ENCODE measurements at places on chromosomes 4 and X.

DNA sequence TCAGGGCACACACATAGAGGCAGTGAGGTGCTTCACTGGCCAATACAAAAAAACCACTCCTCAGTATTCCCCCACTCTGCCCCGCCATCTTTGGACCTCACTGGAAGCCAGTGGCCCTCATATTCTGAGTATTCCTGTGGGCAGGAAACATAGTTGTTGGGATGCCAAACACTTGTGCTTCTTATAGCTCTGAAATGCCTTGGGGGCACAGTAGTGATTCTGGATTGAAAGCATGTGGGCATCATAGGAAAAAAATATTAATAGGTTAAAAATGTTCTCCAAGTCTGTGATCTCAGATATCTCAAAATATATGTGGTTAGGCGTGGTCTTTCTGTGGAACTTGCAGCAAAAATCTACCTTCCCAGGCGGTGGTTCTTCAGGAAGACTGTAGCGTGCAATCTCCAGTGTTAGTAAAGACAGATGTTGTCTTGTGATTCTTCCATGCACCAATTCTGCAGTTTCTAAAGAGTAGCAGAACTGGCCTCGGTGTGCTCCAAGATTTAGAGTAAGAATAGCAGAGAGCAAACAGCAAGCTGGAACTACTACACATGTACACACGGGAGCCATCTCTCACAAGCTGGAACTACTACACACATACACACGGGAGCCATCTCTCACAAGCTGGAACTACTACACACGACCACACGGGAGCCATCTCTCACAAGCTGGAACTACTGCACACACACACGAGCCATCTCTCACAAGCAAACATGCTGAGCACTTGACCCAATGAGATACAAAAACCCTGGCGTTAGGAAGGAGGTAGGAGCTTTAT lies 8.0 kb upstream of the TENM3 start:
- no peak for DNase-seq

DNA sequence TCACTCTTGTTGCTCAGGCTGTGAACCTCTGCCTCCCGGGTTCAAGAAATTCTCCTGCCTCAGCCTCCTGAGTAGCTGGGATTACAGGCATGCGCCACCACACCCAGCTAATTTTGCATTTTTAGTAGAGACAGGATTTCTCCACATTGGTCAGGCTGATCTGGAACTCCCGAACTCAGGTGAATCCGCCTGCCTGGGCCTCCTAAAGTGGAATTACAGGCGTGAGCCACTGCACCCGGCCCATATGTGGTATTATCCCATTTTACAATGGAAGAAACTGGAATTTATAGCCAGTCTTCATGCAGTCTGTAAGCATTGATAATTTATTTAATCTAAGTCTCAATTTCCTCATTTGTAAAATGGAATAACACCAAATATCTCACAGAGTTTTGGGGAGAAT lies 161.8 kb downstream of the GABRB1 start:
- no peak for DNase-seq

DNA sequence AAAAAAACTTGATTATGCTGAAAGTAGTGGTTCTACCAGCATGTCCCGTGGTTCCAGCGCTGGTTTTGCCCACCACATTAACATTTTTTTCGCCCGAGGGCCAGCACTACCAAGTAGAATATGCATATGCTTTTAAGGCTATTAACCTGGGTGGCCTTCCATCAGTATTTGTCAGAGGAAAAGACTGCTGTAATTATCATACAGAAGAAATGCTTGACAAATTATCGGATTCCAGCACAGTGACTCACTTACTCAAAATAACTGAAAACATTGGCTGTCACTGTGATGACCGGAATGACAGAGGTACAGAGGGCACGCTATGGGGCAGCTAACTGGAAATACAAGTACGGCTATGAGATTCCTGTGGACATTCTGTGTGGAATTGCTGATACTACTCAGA lies 34.6 kb downstream of the PRPS2 start:
- DNase-seq: no peak

DNA sequence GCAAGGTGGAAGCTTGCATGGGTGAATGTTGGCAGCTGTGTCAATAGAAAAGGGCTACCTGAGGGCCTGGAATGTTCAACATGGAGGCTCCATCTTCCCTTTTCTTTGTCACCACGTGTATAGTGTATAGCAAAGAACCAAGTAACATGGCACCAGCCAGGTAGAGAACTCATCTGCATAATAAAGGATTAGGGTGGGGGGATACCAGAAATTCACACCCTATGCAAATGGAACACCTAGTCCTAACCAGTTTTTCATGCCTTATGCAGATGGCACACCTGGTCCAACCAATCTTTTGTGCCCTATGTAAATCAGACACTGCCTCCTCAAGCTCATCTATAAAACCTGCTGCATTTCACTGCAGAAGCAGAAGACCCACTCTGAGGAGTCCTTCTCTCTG lies 169.6 kb upstream of the GLRA2 start:
- DNase-seq: no peak

DNA sequence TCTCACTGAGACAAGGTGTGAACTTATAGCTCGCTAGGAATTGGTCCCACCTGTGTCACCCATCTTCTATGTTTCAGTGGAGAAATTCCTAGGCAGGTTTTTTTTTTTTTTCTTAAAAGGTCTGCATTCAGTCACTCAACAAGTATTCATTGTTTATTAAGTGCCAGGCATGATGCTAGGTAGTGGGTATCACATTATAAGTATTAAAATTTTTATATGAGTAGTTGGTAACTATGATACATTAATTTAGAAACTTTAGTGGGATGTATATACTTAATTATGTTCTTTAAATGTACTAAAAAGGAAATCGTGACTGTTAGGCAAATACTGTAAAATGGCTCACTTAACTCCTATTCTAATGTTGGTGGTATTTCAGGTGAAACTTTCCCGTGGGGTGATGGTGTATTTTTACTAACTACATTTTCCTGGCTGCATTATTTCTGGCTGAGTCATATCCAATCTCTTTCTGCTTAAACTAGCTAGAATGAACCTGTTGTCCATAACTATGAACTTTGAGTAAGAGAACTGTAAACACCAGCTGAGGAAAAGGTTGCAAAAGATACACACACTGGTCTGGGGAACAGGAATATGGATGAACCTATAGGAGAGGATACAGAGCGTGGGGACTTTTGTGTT lies 49.3 kb upstream of the MED14 start:
- no peak for DNase-seq

DNA sequence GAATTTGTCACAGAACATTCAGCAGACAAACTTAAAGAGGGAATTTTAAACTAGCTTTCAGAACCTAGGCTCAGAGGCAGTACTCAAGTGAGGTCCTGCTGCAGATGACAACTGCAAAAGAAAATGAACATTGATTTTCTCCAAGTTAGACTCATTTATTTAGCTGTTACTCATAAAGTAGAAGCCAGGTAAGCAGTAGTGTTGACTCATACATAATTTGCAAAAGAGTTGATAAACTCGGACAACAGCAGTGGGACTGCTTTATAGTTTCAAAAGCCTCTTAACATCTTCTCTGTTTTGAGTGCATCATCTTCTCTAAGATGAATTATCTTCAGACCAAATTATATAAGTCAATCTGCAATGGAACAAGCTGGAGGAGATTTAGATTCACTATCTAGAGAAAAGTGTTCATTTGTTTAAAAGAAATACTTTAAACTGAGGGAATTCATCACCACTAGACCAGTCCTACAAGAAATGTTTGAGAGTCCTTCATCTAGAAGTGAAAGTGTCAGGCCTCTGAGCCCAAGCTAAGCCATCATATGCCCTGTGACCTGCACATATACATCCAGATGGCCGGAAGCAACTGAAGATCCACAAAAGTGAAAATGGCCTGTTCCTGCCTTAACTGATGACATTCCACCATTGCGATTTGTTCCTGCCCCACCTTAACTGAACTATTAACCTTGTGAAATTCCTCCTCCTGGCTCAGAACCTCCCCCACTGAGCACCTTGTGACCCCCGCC lies 49.5 kb downstream of the COQ2 start:
- no peak for DNase-seq

DNA sequence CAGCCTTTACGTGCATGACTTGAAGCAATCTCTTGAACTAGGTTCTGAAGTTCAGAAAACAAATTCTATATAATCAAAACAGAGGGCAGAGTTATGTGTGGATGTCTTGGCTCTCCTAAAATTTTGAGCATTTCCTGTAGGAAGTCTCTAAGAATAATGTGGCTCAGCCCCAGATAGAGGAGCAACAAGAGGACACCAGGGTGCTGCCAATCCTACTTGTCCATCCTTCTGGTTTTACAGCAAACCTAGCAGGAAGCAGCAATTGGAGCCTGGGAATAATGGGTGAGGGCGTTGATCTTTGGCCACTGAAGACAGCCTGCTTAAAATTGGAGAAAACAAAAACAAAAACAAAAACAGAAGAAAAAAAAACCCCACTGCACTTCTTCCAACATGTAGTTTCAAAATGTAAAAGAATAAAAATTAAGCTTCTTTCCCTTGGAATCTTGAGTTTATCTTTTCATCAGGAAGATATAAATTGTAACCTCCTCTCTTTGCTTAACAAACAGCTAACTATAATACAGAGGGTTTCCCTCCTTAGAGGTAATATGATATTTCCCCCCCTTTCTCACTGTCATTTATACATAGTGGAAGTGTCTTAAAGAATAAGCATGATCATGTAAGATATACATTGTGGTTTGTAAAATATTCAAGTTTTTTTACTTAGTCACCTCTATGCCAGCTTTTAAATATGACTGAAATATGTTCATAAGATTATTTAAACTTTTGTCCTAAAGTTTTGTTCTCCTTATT lies 130.6 kb downstream of the FBXO8 start:
- no peak for DNase-seq

DNA sequence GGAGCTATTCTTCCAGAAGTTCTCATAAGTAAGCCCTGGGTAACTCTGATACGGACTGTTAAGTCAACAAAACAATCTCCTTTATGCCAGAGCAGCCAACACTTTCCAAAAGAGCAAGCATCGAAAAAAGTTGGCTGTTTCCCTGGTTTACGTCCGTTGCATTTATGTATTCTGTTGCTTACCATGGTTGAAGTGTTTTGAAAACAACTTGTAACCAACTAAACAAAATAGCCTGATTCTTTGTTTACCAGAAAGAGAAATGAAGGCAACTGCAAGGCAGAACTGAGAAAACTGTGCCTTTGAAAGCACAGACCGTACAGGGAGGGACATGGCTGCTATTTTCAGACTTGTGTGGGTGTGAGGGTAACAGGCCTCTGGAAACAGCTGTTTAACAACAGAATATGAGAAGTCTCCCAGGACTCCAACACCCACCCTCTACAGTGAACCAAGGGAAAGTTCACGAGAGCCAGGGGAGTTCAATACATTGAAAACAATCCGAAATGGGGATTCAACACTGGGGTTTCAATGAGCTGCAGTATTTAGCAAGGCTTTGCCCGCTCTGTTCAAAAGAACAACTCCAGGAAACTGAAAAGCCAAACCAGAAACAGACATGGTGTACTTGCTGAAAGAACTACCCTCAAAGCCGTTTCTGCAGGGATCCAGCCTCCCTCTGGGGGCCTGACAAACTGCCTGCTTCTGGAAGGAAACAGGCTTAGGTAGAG lies 95.8 kb upstream of the EGFL6 start:
- DNase-seq: no peak

DNA sequence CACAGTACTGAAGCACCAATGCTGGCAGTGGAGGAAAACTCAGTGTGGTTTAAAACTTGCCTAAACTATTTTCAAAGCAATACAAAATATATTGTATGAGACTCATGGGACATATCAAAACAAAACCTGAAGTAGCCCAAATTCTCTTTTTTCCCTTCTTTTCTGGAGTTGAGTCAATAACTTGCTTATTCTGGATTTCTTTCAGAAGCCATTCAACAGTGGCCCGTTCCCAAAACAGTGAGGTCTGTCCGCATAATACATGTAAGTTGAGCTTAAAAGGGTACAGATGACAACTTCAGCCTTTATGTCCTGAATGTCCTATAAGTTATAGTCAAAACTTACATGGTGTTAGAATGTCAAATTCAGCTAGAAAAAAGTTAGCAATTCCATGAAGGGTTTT lies 100.8 kb downstream of the SHISA3 start:
- DNase-seq: no peak

DNA sequence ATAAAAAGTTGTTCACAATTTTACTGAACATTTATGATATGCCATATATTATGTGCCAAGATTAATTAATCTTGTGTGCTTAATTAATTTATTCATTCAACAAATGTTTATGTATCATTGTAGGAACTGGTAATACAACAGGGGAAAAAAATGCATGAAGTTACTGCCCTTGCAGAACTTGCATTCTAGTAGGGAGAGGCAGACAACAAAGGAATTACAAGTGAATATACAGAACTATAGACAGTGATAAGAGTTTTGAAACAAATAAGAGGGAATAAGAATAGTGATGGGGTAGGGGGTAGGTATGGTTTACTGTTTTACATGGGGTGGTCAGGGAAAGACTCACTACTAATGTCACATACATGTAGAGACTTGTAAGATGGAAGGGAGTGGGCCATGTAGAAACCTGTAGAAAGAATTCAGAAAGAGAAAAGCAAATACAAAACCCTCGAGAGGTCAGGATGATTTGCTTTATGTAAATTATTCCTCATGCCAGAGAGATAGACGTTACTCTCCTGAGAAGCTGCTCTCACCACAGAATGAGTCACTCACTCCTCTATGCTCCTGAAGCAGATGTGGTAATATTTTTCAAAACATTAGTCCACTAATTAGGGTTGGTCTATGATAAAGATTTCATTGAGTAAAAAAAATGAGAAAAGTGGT lies 855.0 kb upstream of the GRID2 start:
- no peak for DNase-seq

GRCh38 chrX:82161195-82161594 lies 959.3 kb downstream of the SH3BGRL start:
- no peak for DNase-seq

- DNase-seq: no peak
These were observed 109.4 kb upstream of the TLL1 start for GRCh38 chr4:165763640-165764039.

GRCh38 chr4:960140-960635 lies 13.2 kb downstream of the DGKQ start:
- peak; percentile 5 for DNase-seq

- no peak for DNase-seq
These were observed at the start of gene ADRA2C for GRCh38 chr4:3766036-3766784. TSS of gene ADRA2C (plus strand) at chr4:3766385. CDS start at chr4:3766607, 222 bp downstream.

DNA sequence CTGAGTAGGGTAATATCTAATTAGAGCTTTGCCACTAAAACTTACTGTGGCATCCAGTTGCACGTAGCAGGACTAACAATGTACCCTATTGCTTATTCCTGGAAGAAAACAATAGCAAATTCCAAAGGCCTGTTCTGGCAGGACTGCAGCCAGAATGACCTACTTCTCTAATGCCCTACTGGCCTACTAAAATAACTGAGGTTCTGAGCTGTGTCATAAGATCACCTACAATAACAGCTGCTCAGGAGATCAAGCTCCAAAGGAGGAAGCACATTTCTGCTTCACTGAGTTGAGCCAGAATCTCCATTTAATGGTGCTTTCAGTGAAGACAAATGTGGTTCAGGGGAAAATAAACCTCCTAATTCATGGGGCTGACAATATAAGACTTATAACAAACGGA lies 42.2 kb upstream of the CXCL8 start:
- no peak for DNase-seq

GRCh38 chr4:1419708-1420107 lies 13.5 kb upstream of the NKX1-1 start:
- no peak for DNase-seq

- no peak for DNase-seq
These were observed 1085.0 kb downstream of the CCSER1 start for GRCh38 chr4:91212211-91212610.

Measured in WTC11 (cell line).